ENCODE measurements at places on chromosomes 2 and 18.

- DNase-seq = no peak
Observed at GRCh38 chr2:178280244-178280852, 86.0 kb downstream of the OSBPL6 start.

DNA sequence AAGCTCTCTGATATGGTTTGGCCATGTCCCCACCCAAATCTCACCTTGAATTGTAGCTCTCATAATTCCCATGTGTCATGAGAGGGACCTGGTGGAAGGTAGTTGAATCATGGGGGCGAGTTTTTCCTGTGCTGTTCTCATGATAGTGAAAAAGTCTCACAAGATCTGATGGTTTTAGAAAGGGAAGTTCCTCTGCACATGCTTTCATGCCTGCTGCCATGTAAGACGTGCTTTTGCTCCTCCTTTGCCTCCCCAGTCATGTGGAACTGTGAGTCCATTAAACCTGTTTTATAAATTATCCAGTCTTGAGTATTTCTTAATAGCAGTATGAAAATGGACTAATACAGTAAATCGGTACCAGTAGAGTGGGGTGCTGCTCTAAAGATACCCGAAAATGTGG lies 34.9 kb downstream of the LTBP1 start:
- DNase-seq = no peak

- no peak for DNase-seq
Observed at GRCh38 chr2:105274046-105274445, 32.5 kb downstream of the GPR45 start.

- no peak for DNase-seq
Observed at GRCh38 chr2:176193048-176193447, 4.6 kb downstream of the HOXD1 start.

DNA sequence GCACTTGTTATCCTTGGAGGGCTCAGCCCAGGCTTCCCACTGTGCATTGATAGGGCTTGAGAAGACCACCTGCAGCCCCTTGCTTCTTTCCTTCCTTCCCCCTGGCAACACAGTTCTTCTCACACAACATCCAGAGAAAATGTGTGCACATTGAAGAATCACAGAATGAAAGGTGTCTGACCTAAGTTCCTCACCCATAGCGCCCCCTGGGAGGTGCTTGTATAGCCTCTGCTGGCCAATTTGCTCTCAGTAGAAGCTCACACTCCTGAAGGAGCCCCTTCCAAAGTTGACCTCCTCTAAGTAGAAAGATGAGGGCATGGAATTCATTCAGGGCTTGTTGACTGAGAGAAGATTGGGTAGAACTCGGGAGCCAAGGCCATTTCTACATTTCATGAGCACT lies 758.4 kb upstream of the KLHL29 start:
- no peak for DNase-seq

GRCh38 chr2:7037340-7038333 lies 120.4 kb downstream of the RNF144A start:
- peak; percentile 51 for DNase-seq

- no peak for DNase-seq
Observed at GRCh38 chr2:142061733-142062132, 69.1 kb downstream of the LRP1B start.

DNA sequence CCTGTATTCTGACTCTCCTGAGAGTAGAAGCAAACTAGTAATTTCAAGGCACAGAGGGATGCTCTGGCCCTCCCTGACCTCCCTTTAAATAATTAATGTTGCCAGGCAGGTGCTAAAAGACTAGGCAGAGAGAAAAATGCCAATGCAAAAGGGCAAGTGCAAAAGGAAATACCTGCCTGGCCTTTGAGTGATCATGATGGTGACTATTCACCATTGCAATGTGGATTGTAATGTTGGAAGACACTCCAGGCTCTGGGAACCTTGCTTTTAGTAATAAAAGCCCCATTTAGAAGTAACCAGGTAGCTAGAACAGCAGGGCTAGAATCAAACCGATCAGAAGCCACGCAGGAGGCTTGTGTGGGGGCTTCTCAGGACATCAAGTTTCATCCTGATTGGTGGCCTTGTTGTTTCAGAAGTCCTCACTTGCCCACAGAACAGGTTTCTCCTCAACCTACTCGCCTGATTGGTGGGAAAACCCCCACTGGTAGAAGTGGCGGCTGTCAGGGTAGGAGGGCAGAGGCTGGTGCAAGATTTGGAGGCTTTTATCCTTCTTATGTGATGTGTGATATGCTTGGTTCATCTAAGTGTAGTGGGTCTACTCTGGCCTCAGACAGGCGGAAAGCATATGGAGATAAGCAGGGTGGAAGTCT lies 16.0 kb upstream of the CHRNA1 start:
- no peak for DNase-seq

- DNase-seq = no peak
Observed at GRCh38 chr2:54574107-54574859, 118.2 kb downstream of the SPTBN1 start.

DNA sequence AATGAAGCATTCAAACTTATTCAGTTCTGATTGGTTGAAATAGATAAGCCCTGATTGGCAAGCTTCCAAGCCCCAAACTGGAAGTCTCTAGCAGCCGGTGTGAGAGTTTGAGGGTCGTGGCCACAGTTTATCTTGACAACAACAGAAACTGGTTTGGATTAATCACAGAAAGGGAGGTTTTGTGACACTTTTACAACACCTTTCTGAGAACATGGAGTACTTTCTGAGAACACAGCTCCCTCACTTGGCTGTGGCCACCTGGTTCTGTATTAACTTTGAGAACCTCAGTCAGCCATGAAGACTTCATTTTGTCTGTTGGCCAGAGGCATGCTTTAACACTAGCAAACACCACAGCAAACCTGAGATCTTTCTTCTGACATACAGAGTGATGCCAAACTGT lies 280.7 kb upstream of the VWC2L start:
- DNase-seq = no peak

GRCh38 chr2:227716501-227716900 lies 1.3 kb downstream of the SLC19A3 start:
- DNase-seq = no peak

DNA sequence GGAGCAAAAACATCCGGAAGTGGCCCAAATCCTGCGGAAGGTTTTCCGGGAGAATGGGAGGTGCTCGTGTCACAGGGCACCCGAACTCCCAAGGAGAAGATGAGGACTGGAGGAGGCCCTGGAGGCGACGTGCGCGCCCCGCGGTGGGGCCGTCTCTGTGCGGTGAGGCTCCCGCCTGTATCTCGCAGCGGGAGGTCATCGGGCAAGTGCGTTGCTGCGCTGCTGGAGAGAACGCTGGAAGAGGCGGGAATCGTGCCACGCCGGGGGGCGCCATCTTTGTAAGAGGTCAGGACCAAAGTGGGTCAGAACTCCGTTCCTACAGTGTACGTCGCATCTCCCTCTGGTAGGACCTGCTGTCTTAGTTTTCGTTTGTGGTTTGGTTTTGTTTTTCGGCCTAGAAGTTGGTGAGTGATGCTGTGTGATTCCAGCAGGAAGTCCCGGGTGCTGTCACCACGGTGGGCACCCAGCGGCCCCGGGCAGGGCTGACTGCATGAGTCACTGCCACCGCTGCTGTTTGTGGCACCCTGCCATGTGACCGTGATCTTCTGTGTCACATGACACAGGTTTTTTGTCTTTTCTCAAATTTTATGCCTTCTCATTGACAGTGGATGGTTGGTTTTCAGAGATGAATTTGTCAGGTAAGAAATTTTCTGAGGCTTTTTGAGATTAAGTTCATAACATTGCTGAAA lies 21.5 kb upstream of the ATP9B start:
- DNase-seq = no peak

- no peak for DNase-seq
Observed at GRCh38 chr2:60475123-60475830, 78.2 kb downstream of the BCL11A start.

GRCh38 chr2:120299561-120299960 lies 46.4 kb upstream of the INHBB start:
- no peak for DNase-seq

GRCh38 chr2:56889738-56890137 lies 705.9 kb downstream of the CCDC85A start:
- no peak for DNase-seq

DNA sequence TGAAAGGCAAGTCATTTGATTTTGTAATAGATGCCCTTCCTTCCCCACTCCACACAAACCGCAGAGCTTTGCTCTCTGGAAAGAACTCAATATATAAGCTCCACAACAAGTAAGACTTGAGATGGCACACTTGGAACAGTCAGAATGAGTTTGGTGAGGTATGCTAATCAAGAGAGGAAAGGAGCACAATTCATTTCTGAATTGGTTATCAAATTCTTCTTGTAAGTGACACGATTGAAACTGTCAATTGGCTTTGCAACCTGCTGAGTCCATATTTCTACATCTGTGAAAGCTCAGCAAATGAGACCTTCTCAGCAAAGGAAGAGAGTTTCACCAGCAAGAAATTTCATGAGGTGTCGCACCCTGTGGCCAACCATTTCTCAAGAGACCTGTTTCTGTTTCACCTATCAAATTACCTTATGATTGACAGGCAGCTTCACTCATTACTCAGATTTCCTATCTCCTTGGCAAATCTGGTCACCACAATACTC lies 19.1 kb downstream of the CTLA4 start:
- DNase-seq = no peak

- DNase-seq = no peak
Observed at GRCh38 chr2:179036353-179036905, 13.5 kb downstream of the CCDC141 start.

DNA sequence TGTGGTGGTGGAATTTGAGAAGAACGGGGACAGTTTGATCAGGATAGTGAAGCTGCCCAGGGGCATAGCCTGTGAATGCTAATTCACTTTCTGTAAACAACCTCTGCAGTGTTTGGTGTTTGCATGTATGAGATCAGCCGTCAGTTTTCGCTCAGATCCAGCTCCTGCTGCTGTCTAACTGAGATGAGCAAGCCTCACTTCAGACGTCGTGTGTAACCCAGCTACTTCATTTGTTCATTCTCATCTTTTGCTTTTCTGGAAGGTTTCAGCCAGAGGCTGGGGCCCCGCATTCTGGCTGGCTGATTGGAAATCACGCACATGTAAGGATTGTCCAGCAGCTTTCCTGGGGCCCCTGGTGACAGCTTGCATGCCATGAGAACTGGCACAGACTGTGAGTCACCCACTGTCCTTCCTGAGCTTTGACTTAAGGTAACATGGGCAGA lies 48.9 kb downstream of the LDLRAD4 start:
- no peak for DNase-seq

GRCh38 chr2:127721978-127722355 lies 20.7 kb downstream of the SFT2D3 start:
- DNase-seq = no peak

Measured in D721Med (cell line).